Mononuclear cell (primary cell): ENCODE measurements at places on chromosomes 2 and 18. TPM values are rescaled to one million over a fixed set of nuclear protein-coding genes. Genes with fewer than 3 reads are reported as not detected.

Gene SPEG
- 2.4 TPM for total RNA-seq

Gene KLHL30
- total RNA-seq, result not detected

Gene CYP27A1
- total RNA-seq, result 10.8 TPM

Gene GRHL1
- total RNA-seq, result 3.9 TPM

Gene EFR3B
- total RNA-seq, result under 0.01 TPM

Gene MEP1B
- total RNA-seq, result not detected

Gene L3MBTL4
- total RNA-seq, result 3.0 TPM

Gene ARHGEF4
- 1.5 TPM for total RNA-seq

Gene HDAC4
- total RNA-seq, result 27.7 TPM

Gene POTEJ
- total RNA-seq, result not detected

Gene RNU2-63P
- total RNA-seq, result not detected
